ENCODE measurements at places on chromosomes 2 and 18.

GRCh38 chr2:64786343-64787018 is 132.8 kb upstream of the SERTAD2 start:
- DNase-seq = no peak

DNA sequence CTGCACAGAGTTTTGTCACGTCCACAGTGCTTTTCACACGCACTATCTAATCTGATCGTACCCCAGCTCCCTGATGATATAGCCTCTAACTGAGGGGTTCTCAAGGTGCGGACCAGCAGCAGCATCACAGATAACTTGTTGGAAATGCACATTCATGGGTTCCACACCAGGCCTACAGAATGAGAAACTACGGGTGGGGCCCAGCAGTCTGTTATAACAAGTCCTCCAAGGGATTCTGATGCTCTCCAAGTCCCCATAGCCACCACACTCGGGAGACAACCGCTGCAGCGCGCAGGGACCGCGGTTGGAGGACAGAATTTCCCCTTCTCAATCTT is 745 bp upstream of the BZW1 start:
- DNase-seq = no peak

GRCh38 chr2:67485431-67485830 is 88.3 kb downstream of the ETAA1 start:
- DNase-seq = no peak

DNA sequence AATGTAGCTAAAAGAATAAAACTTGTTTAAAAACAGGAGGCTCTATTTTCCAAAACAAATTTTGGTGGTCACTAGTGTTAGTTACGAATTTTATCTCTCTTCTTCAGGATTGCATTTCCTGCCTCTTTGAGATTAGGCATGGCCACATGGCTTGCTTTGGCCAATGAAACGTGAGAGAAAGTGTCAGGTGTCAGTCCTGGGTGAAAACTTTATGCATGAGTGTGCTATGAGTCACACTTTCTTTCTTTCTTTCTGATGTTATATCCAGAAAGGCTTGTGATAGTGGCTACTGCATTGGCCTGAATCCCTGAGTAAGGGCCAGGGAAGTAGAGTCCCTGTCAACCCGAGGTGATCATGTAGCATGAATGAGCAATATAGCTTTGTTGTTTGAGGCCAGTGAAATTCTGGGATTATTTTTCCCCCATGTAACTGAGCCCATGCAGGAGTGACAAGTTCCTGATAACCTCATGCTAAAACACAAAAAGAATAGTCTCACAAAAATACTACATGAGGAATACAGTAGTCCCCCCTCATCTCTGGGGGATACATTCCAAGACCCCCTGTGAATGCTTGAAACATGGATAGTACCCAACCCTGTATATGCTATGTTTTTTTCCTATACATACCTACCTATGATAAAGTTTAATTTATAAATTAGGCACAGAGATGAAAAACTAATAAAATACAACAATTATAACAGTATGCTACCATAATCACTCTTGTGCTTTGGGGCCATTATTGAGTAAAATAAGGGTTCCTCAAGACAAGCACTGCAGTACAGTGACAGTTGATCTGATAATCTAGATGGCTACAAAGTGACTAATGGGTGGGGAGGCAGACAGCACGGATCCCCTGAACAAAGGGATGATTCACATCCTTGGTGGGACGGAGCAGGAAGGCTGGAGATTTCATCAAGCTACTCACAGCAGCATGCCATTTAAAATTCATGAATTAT is 109.5 kb downstream of the CDC42EP3 start:
- DNase-seq = no peak

- no peak for DNase-seq
Observed at GRCh38 chr2:112957511-112957910, 20.3 kb upstream of the IL36G start.

DNA sequence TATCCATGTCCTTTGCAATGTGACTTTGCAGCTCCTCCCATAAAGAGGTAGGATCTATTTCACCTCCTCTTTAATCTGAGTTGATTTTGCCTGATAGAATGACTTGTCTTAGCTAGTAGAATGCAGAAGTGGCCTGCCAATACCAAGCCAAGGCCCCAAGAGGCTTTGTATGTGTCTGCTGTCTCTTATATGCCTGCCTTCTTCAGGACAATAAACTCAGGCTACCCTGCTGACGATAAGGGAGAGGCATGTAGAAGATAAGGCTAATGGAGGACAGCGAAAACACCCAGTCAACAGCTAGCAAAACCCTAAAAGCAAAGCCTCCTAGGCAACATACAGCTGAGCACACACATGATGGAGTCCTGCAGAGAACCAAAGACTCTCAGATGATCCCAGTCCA is 1.8 kb upstream of the ZC3H8 start:
- DNase-seq = no peak

GRCh38 chr2:132424526-132425121 is 8.0 kb downstream of the GPR39 start:
- DNase-seq = no peak

GRCh38 chr2:70679259-70679658 is 88.7 kb downstream of the ADD2 start:
- DNase-seq = no peak

DNA sequence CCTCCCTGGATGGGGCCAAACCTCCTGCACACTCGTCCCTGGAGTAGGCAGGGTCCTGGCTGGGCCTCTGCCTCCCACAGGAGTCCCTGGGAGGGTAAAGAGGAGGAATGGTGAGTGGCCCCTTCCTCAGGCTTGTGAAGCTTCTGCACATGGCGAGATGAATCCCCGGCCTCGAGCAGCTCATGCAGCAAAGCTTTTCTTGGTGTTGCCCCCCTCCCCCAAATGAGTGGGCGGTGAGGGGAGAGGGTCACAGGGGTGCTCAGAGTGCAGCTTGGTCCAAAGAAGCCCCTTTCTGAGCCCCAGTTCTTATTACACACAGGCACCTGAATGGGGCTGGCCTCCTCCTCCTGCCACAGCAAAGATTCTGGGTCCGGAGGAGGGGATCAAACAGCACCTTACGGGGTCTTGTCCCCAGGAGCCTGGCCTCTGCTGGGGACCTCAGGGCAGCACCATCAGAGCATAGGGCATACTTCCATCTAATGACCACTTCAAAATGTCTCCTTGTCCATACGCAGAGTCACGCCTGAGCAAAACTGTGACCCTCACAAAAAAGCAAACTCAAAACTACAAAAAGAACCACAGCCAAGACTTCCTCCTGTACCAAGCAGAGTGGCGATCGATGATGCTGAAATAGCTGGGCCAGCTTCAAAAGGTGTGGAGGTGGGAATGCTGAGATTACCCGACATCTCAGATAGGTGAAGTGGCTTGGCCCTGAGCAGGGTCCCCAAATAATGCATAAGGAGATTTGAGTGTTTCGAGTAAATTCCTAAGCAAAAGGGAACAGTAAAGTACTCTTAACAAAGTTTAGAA is 148.4 kb upstream of the TWIST2 start:
- no peak for DNase-seq

DNA sequence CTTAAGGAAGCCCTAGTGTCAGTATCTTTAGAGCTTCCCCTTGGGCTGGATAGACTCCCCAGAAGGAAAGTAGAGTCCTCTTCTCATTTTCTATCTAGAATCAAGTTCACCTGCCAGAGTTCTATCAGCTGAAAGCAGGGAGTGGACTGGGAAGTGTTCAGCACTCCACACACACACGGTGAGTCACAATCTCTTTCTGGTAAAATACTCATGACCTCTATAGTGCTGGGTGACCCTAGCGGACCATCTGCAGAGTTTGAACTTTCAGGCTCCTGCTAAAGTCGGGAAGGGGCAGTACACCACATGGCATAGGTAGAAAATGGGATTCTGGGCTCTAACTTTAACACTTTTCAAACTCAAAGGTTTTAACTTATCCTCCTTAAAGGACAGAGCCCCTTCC is 43.3 kb downstream of the SAP130 start:
- DNase-seq = no peak

DNA sequence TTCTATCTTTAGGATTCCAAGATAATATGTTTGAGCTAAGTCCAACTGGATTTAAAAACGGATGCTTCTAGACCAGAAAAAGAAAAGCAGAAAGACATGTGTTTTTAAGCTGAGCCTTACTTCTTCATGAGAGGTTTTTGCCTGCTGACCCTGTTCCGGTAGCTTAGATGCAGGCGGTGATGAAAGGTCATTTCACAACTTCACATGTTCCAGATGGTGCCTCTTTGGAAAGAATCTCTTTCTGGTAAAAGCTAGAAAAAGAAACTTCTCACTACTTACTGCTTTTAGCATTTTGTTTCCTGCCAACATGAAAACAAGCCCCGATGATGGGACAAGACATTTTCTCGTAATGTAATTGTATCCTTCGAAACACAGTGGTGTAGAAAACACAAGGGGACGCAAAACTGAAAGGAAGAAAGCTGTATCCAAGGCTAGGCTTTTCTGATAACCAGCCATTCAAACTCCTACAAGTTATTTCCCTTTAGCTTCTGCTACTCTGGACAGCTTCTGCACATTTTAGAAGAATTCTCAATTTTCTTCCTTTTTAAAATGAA is 407.3 kb upstream of the LYPD1 start:
- DNase-seq = no peak

DNA sequence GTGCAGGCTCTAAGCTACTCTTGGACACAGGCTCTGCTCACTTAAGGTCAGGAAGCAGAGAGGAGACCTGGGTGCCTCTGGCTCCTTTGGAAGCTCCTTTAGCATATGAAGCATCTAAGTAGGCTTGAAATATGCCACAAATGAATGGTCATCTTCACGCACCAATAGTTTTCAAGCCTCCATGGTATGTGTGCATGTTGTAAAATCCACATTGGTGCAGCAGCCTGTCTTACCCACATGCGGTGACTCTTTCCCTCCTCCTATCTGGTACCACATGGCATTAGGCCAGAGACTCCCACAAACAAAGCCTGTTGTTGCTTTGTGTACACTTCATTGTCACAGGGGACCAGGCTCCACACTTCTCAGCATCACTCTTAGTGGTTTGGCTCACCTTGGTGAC is 442.2 kb upstream of the RAB12 start:
- DNase-seq = no peak

DNA sequence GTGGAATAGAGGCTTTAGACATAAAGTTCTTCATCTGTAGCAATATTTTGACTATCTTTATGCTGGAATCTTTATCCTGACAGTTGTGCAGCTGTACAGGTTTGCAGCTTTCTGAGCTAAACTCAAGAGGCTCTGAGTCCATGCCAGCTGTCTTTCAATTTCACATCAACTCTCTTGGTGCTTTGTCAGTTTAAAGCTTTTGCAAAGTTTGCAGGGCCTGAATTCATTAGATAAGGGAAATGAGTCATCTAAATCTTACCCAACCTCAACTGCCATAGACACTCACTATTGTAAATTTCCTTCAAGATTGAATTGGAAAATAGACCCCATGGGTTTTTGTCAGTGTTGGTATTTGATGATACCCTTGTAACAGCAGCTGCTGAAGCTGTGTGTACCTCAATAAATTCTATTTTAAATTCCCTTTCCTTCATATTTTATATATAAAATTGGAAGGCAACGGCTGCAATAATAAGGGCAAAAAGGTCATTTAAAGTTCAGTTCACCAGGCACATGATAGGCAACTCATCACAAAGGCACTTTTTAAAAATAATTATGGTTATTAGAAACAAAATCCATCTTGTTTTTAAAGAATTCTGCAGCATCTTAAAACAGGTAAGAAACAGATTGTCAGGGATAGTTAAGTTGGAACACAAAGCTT is 169.9 kb upstream of the SLC39A10 start:
- DNase-seq = no peak

DNA sequence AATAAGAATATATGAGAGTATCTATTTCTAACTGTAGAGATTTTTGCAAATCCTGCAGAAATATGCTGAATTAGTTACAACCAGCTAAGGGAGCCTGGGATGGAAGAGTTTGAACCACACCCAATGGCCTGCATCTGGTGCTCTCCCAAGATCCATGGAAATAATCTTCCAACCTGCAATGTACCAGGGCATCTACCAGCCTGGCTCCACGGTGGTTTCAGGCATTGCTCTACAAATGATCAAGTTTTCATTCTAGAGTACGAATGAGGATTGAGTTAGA is 61.4 kb upstream of the IL1R1 start:
- no peak for DNase-seq

- no peak for DNase-seq
Observed at GRCh38 chr2:27152102-27152795, 3.4 kb downstream of the TCF23 start.

GRCh38 chr18:9516437-9517064 is 41.2 kb downstream of the RALBP1 start:
- DNase-seq = no peak

DNA sequence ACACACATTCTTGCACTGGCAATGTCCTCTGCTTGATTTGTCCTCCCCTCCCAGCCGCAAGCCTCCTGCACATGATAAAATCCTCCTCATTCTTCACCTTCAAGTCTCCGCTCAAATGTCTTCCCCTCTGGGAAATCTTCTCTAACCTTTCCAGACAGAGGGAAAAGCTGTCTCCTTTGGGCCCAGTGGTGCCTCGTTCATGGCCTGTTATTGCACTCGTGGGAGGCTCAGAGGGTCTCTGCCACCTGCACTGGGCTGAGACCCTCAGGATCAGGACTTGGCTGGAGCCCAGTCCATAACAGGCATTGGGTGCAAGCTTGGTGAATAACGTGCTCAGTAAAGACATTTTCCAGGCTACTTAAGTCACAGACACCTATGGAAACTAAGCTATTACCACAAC is 68.6 kb downstream of the PTGR3 start:
- no peak for DNase-seq

GRCh38 chr2:152330235-152330866 is 4.6 kb upstream of the FMNL2 start:
- no peak for DNase-seq

DNA sequence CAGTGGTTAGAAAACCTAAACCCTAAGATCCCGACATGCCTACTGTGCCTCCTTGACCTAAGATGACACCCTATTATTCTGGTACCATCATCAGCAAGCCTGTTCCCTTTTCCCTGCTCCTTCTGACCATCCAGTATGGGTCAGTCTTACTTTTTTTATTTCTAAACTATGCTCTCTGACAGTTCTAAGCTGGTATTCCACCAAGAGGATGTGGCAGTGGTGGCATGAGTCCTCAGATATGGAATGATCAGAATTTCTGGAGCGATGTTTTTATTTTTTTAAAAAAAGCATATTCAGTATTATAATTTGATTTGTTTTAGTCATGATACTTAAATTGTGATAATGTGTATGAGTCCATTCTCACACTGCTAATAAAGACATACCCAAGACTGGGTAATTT is 145.9 kb upstream of the LHCGR start:
- no peak for DNase-seq

- DNase-seq = no peak
Observed at GRCh38 chr2:15527074-15527739, 33.9 kb downstream of the NBAS start.

- no peak for DNase-seq
Observed at GRCh38 chr2:70330476-70330875, 28.6 kb upstream of the FAM136A start.

DNA sequence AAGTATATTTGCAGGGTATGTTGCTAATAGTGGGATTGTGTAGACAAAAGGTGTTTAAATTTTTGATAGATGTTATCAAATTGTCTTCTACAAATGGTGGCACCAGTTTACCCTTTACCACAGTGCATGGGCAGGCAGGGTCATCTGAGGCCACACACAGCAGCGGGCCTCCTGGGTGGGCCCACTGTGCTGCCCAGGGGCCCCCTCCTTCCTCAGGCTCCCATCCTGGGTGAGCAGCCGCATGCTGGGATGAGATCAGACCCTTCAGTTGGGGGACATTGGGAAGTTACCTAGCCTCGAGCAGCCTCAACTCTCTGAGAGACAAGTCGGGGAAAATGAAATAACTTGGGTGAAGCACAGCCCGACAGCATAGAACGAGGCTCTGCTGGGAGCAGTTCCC is 9.7 kb downstream of the MYO7B start:
- no peak for DNase-seq

- DNase-seq = no peak
Observed at GRCh38 chr2:8469709-8470493, 212.0 kb upstream of the ID2 start.
